ENCODE measurements at places on chromosomes 6 and 20.

DNA sequence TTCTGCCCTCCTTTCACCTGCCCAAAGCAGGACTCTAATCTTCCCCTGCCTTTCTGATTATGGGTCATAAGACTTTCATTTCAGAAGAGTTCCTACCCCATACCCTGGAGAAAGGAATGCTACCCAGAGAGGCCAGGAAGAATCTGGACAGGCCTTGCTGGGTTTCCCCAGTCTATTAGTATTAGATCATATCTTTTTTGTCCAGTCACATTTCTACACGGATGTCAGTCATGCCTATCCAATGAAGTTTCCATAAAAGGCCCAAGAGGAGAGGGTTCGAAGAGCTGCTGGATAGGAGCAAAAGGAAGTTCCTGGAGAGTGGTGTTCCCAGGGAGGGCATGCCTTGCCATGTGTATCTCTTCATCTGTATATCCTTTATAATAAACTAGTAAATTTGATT is 3.2 kb downstream of the POLH start:
- DNase-seq: no peak

DNA sequence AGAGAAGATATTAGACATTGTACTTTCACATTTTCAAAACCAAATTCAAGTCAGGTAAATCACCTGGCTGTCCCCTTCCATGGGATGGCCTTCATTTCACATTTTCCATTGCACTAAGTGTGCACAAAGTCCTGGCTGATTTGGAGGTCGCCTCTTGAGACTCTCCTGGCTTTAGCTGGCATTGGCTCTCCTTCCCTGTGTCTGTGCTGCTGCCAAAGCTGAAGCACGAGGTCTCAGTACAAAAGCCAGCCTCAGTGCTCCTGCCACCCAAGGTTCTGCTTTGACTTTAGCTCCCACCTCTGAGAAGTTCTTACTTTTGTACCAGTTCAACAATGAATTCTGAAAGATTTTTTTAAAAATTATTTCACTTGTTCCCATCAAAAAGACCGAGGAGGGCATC is 289.2 kb upstream of the CNR1 start:
- no peak for DNase-seq

DNA sequence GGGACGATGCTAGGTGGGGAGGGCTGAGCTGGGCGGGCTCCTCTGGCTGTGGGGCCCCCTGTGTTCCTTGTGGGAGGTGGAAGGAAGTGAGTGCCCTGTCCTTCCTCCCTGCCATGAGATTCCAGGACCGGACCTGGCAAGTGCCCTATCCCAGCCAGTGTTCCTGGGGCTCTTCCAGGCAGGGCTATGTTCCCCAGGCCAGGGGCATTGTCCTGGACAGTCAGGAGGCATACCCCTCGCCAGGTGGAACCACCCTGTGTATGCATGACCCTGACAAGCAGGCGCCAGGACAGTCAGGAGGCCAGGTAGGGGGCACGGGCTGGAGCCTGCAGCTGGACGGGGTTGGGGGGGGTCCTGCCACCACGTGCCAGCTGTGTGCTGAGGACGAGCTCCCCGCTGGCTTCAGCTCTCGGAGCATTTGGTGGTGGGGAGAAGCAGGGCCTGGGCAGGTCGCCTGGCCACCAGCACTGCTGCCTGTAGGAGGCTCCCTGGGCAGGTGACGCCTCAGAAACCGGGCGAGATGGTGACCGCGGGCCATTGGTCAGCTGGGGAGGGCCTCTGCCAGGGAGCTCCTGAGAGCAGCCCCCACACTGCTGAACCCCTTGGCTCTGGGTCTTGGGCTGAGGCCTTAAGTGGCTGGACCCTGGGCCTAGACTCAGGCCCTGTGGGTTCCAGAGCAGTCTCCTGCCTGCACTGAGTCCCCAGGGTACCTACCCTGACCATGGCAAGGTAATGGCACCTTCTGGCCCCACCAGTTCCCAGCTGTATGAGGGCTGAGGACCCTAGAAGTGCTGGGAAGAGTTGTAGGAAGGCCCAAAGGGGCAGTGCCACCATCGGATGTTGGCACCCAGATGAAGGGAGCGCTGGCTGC is 694 bp downstream of the SLC17A9 start:
- no peak for DNase-seq

GRCh38 chr20:11018668-11019170 is 344.9 kb upstream of the JAG1 start:
- DNase-seq: no peak

DNA sequence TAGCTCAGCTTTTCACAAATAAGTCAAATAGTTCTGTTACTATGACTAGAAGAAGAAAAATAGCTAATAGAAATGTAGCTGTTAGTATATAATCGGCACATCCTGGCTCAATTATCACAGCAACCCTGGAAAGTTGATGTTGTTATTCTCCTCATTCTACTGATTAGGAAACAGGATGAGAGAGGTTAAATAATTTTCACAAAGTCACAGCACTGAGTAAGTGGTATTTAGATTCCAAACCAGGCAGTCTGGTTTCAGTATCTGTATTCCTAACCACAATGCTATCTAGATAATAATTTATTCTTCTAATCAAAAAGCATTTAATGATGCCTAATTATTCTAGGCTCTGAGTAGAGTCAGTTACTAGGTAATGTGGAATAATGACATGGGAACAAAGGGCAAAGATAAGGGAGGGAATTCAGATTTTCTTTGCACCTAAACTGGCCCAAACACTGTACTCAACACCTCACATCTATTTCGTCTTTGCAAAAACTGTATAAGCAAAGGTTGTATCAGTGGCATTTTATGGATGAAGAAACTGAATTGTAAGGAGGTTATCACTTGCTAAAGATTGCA is 51.3 kb downstream of the PDE7B start:
- no peak for DNase-seq

GRCh38 chr20:14830466-14830865 is 493.1 kb upstream of the FLRT3 start:
- DNase-seq: no peak

GRCh38 chr6:157993076-157993475 is 11.4 kb downstream of the SYNJ2 start:
- no peak for DNase-seq

DNA sequence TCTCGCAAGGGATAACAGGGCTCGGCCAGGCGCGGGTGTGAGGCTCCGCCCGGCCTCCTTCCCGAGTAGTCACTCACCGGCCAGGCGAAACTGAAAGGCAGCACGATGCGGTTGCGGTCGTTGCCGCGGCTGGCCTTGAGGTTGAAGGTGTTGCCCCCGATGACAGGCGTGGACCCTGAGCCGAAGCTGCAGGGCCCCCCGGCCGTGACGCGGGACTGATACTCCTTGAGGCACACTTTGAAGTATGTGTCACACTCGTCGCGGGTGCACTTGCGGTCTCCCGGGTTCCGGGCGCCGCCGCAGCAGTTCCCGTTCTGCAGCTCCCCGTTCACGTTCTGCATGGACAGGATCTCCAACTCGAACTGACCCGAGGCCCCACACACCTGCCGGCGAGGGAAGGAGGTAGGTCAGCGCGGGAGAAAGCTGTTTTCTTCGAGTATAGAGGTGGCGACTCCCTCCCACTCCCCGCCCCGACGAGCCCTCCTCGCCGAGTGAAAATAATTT is 1.1 kb downstream of the JAG1 start:
- DNase-seq: no peak

GRCh38 chr20:45067558-45067957 is 33.4 kb downstream of the KCNS1 start:
- peak; percentile 54 for DNase-seq

DNA sequence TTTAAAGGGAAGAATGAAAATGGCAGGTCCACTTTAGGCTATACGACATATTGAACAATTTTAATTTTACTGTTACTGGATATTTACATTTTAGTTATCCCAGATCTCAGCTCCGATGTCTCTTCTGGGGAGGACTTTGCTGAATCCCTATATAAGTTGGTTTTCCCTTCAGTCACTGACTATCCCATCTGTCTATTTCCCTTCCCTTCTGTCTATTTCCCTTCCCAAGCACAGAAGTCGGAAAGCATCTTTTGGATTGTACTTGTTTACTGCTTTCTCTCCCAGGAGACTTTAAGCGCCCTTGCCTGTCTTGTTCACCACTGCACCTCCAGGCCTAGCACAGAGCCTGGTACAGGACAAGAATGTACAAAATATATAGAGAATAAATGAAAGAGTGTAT is 165.8 kb upstream of the SALL4 start:
- DNase-seq: no peak

GRCh38 chr6:167779993-167780655 is 46.6 kb upstream of the AFDN start:
- no peak for DNase-seq

GRCh38 chr20:61908057-61909026 is 157.3 kb downstream of the TAF4 start:
- no peak for DNase-seq

- DNase-seq: no peak
These were observed at the start of gene COL11A2 for GRCh38 chr6:33192105-33192646. COL11A2 (minus strand) TSS chr6:33192467; CDS start chr6:33192240, 227 bp downstream.

DNA sequence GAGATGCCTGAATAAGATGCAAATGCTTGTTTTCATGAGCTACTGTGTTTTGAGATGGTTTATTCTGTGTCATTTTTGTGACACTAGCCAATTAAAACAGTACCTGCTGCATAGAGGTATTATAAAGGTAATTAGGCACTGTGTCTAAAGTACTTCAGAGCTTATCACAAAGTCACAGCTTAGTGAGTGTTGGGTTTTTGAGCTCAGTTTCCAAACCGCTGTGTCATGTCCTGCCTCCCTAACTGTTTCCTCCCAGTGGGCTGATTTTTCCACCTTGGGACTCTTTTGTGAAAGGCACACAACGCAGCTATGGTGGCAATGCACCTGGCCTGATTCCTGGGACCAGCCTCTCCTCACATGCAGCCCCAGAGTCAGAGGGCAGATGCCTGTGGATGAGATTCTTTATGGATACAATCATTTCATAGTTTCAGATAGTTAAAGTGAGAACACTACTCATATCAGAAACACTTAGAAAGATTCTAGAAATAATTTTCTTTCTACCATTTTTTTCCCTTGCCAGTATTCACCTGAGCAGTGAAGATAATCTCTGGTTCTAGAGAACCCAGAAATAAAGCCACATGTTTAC is 41.3 kb upstream of the TAGAP start:
- no peak for DNase-seq

DNA sequence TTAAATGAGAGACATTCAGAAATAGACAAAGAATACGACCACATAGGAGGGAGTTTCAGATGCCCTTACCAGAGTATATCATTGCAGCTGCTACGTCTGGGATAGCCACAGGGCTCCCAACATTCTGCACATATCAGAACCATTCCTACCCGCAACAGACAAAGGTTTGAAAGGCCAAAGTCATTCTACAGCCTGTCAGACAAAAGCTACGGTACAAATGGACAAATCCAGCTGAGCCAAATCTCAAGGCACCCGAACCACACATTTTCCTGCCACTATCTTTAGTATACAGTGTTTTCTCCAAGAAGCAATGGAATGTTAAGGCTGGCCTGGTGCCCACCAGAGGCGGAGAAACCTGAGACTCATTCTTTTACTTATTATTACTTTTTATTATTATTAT is 30.5 kb upstream of the LYRM2 start:
- DNase-seq: no peak

GRCh38 chr6:153405931-153406330 is 274.8 kb upstream of the RGS17 start:
- DNase-seq: no peak

DNA sequence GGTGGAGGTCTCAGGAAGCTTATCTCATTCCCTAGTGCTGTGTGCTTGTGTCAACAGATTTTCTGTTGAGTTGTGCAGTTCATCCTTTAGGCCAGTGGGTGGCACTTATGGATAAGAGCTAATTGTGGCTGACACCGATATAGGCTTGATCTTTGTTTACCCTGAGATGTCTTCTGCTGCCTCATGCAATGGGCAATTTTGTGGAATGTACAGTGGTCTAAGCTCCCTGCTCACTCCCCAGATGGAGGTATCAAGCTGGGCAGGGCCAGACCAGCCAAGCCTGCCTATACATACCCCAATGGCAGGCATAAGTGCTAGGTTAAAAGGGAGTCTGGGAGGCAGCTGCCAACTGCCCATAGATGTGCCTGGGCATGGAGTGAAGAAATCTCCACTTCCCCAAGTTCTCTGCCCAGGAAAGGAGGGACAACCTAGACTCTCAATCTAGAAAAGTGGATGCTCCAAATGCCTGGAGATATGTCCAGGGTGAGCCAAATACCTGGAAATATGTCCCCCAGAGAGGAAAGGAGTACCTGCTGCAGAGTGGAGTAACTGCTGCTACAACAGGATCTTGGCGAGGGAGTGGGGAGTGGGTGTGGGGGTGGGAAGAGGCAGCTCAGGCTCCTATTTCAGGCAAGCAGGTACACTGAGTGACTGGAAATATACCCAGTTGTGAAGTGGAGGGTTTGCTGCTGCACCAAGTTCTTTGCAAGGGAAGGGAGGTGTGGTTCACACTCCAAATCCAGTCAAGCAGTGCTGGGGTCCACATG is 53.2 kb upstream of the ARG1 start:
- DNase-seq: peak; percentile 15

DNA sequence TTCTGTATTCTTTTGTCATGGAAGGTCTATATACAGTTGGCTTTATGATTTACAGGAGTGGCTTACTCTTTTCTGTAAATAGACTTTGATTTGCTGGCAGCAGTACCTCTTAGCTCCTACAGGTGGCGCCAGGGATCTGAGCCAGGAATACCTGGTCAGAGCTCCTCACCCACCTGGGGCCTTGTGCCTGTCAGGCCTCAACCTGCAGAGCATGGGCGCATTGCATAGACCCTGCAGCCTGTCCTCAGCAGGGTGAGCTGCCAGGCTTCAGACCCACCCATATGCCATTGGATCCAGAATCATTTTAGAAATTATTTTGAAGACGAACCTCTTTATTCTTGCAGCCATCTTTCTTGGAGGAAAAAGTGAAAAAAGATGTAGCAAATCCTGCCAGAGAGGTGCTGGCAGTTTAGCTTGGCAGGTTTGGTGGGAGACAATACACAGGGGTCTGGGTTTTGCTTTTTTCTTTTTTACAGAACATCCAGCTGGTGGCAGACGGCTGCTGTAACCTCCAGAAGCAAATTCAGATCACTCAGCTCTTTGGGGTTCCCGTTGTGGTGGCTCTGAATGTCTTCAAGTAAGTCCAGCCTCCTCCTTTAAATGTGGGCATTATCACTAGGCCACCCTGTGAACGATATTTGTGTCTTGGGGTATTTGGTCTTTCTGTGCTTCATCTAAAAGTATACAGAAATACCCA is 149.1 kb downstream of the MTHFD1L start:
- peak; percentile 33 for DNase-seq

DNA sequence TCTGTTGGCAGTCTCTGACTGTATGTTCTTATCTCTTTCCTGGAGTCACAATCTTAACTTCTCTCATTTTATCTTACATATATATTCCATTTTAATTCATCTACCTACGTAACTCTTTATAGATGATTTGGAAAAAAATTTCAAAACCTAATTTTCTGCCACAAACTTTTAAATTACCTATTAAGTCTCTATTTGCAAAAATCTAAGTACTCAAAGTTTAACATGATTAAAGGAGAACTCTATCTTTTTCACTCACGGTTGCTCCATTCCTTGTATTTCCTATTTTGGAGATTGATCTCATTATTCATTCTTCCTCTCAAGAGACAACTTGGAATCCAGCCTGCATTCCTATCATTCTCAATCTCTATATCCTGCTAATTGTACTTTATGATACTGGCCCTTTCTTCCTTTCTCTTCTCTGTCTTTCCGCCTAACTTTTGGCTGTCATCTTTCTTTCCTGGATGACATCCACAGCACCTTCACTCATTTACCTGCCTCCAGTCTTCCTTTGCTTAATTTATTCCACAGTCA is 1071.1 kb upstream of the CITED2 start:
- no peak for DNase-seq

Data from keratinocyte (primary cell).